Transverse colon (tissue), 4 donors: ENCODE measurements at places on chromosomes 7 and 10. TPM values are rescaled to one million over a fixed set of nuclear protein-coding genes. Genes with fewer than 3 reads are reported as not detected.

GRCh38 chr7:115329006-115329405 is 407.1 kb downstream of the MDFIC start:
- DNase-seq = no peak

Gene EPDR1
- total RNA-seq = 33.5 TPM

Gene NFE2L3
- 9.4 TPM for total RNA-seq

Gene CALN1
- total RNA-seq = not detected
